ENCODE measurements at places on chromosomes 3 and 15.

DNA sequence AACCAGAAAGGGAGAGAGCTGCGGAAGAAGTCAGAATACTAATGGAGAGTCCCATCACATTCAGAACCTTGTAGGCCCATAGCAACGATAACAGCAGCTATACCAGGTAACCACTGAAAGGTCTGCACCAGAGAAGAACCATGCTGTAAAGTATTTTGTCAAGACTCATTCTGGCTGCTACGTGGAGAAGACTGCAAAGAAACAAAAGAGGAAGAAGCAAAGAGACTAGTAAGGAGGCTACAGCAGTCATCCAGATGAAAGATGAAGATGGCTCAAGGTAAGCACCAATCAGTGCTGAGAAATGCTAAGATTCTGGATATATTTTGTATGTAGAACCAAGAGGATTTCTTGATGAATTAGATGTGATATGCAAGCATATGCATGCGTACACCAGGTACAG is 39.6 kb downstream of the ACAP2 start:
- no peak for DNase-seq

DNA sequence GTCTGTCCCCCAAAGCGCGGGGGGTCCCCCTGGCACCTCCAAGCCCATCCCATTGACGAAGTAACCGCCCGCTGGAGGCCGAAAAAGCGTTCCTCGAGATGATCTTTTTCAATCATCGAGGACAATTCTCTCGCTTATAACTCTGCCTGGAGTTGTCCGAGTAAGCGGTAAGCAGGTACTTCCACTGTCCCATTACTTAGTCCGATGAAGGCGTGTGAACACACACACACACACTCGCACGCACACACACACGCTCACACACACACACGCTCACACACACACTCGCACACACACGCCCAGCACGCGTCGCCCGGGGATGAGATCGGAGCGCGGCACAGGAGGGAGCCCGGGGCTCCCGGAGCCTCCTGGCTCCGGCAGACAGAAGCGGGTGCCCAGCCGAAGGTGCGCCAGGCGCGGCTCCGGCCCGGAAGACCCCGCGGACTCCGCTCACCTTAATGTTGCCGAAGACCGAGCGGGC is 430 bp downstream of the SLCO2A1 start:
- DNase-seq: no peak

DNA sequence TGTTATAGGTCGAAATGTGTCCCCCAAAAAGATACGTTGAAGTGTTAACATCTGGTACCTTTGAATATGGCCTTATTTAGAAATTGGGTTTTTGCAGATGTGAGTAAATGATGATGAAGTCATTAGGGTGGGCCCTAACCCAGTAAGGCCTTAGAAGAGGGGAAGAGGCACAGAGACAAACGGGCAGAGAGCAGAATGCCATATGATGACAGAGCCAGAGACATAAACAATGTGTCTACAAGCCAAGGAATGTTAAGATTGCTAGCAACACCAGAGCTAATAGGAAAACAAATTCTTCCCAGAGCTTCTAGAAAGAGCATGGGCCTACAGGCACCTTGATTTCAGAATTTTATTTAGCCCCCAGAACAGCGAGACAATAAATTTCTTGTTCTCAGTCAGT is 693.1 kb upstream of the NECTIN3 start:
- no peak for DNase-seq

- no peak for DNase-seq
Observed at GRCh38 chr15:46854564-46854963, 862.7 kb upstream of the SEMA6D start.

DNA sequence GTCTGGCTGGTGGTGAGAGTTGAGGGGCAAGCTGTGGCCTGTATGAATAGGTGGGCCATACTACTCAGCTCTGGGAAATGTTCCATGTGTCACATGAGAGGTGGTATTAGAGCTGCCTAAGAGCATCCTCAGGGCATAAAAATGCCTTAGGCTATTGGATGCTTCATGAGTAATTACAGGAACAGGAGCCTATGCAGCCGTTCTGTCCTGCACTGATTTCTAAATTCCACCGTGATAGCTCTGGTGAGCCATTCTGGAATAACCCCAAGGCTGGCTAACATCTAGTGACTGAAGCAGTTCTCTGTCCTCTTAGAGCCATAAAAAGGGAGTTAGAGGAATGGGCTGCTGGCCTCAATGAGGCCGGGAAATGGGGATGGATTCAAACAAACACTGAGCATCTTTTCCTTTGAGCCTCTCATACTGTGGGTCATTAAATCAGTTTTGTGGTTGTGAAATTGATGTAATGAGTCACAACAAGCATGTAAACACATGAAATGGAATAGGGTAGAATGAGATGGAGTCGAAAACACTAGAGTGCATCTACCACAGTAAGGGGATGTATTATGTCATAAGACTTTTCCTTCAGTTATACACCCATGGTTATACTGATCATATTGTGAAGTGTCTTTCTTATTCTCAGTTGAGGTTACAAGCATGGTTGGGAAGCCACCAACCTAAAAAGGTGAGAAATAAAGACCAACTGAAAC is 41.0 kb downstream of the DGKG start:
- DNase-seq: peak; percentile 15

Data from NCI-H226 (cell line).